ENCODE measurements at places on chromosomes 12 and 14. TPM values are rescaled to one million over a fixed set of nuclear protein-coding genes. Genes with fewer than 3 reads are reported as not detected.

- no peak for DNase-seq
Observed at GRCh38 chr14:96964726-96965415, 167.7 kb downstream of the VRK1 start.

DNA sequence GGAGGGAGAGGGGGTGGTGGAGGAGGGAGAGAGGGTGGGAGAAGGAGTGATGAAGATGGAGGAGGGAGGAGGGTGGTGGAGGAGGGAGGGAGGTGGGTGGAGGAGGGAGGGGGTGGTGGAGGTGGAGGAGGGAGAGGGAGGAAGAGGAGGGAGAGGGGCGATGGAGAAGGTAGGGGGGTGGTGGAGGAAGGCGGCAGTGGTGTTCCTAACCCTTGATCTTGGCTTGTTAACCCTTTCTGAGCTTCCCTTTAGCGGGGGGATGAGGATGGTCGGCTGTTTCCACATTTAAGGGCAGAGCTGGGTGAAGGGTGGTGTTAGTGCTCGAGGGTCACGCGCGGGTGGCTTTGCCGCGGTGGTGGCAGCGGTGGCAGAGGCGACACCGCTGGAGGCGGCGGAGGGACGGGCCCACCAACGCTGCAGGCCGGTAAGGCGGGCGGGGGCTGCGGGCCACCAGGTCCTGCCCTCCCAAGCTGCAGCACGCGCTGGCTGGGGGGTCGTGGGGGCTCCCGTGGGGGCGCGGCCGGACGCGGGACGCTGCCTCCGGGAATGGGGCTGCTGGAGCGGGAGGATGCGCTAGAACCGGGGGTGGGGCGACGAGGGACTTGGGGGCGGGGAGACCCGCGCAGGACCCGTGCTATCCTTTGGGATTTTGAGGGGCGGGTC lies 156.3 kb downstream of the PTPN11 start:
- DNase-seq: no peak

DNA sequence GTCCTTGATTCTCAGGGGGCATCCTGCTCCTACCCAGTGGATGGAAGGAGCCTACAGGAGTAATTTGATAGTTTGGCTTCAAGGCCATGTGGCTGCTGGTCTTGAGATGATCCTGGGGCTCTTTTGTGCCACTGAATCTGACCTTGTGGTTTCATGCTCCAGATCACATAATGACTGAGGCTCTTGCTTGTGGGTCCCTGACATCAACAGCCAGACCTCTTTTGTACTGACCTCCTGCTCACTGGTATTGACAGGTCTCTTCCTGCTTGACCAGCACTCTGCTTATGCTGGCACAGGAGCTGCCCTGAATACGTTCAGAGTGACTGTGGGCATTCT lies 23.2 kb upstream of the JPH4 start:
- no peak for DNase-seq

LMNTD1 gene
- not detected for total RNA-seq

DNA sequence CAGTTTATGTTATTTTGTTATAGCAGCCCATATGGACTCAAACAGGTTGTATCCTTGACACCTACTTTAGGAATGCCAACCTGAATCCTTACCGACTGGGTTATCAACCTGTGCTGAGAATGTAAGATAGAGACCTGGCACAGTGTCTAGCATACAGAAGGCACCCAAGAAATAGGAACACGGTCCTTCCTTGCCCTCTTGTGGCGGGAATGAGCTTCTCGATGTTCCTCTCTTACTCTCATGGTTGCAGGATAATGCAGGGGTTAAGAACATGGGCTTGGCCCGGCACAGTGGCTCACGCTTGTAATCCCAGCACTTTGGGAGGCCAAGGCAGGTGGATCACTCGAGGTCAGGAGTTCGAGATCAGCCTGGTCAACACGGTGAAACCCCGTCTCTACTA lies 6.5 kb downstream of the C12orf43 start:
- DNase-seq: no peak

GRCh38 chr12:27422697-27423096 lies 23.8 kb upstream of the SMCO2 start:
- DNase-seq: no peak

- DNase-seq: no peak
Observed at GRCh38 chr12:27627123-27627852, 69.0 kb upstream of the REP15 start.

GRCh38 chr12:25121916-25122315 lies 73.0 kb downstream of the DNAI7 start:
- DNase-seq: no peak

DNA sequence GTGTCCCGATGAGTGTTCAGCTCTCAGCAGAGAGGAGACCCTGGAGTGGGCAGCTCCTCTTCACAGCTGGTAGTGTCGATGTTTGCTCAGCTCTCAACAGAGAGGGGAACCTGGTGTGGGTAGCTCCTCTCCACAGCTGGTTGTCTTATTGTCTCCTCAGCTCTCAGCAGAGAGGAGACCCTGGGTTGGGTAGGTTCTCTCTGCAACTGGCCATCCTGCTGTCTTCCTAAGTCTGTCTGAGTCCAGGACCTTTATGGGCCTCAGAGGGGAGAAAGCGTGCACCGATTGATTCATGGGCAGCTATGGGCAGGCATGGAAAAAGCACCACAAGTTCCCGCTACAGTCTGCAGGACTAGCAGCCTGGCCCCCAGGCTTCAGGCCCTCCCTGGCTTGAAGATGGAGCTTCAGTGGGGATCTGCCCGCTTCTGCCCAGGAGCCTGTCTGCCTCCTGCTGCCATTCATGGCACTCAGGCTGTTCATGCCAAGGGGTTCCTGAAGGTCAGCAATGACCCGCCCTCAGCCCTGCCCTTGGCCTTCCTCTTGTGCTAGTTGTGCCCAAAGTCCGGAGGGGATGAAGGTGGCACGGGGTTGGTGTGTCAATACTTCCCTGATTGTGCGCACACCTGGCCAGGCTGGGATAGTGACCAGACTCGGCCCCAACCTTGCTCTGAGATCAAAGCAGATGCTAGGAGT lies 224.2 kb downstream of the KCNC2 start:
- DNase-seq: no peak

- DNase-seq: no peak
Observed at GRCh38 chr12:83136411-83136810, 449.7 kb downstream of the TMTC2 start.

DNA sequence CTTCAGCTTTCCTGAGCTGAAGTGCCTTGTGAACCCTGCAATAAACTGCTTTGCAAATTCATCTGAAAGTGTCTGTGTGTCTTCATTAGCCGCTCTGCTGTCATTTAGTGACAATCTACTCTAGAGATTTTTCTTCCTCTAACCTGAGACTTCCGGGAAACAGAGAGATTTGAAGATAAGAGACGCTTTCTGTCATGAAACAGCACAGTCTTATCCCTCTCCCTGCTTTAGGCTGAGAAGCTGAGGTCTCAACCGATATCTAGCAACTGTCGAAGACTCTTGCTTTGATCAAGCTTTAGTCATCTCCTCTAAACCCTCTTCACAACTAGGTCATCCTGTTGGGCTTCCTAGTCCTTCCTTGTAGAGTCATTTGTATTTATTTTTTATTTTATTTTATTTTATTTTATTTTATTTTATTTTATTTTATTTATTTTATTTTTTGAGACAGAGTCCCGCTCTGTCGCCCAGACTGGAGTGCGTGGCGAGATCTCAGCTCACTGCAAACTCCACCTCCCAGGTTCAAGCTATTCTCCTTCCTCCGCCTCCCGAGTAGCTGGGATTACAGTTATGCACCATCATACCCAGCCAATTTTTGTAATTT lies 1.2 kb downstream of the RNASE2 start:
- DNase-seq: no peak

SLC10A1 gene
- total RNA-seq: not detected

DNA sequence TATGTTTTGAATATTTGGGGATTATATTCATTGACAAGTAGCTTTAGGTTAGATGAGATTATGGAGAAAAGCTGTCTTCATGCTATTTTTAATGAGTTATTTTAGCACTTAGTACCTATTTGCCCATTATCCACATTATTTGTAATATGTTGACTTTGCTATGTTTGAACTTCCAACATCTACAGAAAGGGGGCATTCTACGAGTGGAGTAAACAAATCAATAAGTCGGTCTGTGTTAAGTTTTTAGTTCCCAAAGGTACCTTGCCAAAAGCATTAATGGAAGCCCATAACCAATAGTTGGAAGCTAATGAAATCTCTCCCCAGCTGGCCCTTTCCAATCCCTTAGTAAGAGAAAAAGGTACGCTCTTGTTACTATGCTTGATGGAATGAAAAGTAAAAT lies 250.0 kb upstream of the E2F7 start:
- no peak for DNase-seq

KRT8 gene
- 4.6 TPM for total RNA-seq

GRCh38 chr12:15702276-15702675 lies 86.9 kb downstream of the EPS8 start:
- no peak for DNase-seq

DNA sequence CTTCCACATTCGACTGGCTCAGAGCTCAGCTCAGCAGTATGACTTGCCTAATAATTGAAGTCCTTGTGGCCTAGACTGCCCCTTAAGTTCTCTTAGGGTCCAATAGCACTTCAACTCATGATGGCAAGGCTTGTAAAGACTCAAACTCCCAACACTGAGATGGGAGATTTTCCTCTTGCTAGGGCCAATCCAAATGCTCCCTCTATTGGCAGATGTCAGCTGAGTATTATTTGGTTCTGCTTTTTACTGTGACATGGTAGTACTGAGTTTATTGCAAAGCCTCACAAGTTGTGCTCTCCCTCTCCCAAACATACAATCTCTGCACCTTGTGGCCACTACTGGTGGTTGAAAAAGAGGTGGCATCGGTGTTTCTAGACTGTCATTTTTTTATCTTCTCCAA lies 164.2 kb downstream of the ALG10 start:
- no peak for DNase-seq

RIMBP2 gene
- under 0.01 TPM for total RNA-seq

PTGR2 gene
- 12.3 TPM for total RNA-seq

DNA sequence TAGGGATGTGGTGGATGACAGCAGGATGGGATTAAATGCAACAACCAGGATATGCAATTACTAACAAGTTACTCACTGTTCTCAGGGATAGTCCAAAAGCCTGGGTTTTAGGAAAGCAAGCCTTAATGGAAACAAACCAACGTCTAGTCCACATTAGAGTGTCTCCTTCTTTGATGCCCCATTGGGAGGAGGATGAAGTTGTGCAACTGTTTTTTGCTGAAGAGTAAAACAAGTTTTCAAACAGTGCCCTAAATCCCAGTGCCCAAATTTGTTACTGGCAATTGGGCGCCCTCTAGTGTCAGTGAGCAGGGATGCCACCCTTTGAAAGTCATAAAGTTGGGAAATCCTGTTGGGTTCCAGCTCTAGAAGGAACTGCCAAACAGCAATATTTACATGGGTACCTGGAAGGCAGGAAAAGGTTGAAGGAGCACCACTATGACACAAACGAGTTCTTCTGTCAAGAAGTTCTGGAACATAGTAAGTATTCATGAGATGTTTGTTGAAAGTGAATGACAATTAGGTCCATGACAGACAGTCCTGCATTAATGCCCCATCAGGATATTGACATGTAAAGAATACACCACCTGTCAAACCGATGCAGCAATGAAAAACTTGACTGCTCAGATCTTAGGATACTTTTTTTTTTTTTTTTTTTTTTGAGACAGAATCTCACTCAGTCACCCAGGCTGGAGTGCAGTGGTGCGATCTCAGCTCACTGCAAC lies 11.1 kb upstream of the DPF3 start:
- peak; percentile 65 for DNase-seq

GRCh38 chr14:22008766-22009165 lies 335.1 kb upstream of the OR4E1 start:
- no peak for DNase-seq

DNA sequence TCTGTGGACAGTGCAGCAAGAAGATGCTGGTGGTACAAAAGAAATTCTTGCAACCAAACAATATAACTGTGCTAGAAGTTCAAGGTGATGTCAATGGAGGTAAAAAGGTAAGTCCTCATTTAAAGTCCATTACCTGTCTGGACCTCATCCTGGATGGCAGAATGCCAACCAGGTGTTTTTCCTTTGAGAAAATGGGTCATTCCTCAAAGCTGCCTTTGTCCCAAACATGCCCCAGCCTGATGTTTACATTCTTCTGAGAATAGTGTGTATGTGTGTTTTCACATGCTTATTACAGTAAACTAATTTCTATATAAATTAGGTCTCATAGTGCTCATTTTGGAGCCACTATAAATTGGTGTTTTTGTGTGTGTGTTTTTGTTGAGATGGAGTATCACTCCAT lies 24.9 kb downstream of the ACTR6 start:
- no peak for DNase-seq

DNA sequence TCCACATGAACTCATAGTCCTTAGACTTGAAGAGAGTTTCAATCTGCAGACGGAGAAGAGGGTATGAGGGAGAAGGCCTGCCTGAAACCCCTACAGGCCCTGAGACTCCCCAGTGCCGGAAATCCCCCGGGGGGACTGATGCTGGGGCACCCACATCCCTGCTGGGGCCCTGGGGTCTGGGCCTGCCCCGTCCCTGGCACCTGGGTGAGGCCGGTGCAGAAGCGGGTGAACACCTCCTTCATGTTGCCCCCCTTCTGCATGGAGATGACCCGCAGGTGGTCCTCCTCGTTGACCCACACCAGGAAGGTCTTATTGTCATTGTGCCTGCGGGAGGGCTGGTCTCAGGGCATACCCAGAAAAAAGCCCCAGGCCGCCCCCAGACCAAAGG lies 2.4 kb downstream of the CKB start:
- no peak for DNase-seq

DNA sequence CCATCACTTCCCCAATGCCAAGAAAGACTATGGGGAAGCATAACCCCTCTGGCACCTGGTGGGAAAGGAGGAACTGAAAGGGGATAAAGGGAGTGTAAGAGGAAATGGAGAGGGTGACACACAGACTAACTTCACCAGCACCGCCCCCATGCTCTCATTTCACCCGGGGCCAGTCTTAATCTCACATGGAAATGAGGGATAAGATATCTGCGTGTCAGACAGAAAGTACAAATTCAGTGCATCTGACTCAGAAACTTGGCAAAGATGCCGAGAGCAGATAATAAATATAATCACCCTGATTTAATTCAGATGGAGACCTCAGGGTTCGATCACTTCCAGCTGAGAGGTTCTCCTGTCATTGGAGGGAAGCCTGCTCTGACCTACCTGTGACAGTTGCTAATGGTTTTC lies 191.6 kb downstream of the DUSP6 start:
- DNase-seq: no peak

- no peak for DNase-seq
Observed at GRCh38 chr12:78396538-78396937, 468.0 kb upstream of the SYT1 start.

GRCh38 chr12:6626654-6627283 lies 9.0 kb downstream of the LPAR5 start:
- DNase-seq: no peak

DNA sequence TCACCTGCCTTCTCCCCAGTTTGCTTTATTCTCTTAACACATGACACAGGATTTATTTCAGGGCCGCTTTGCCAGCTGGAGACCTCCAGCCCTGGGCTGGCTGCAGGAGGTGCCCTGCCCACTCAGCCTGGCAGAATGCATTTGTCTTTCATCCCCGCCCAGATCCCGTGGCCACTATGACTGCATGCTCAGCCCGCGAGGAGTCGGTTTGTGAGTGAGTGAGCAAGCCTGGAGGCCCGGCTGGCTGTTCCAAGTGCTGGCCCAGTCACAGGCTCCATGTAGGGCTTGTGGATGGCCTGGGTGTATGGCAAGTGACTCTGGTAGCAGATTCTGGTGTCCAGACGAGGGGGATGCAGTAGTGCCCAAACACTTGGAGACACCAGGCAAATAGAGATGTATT lies 2.1 kb downstream of the TDP1 start:
- DNase-seq: no peak

ANO4 gene
- total RNA-seq: 0.33 TPM
